ENCODE measurements at places on chromosomes 5 and 9. TPM values are rescaled to one million over a fixed set of nuclear protein-coding genes. Genes with fewer than 3 reads are reported as not detected.

DNA sequence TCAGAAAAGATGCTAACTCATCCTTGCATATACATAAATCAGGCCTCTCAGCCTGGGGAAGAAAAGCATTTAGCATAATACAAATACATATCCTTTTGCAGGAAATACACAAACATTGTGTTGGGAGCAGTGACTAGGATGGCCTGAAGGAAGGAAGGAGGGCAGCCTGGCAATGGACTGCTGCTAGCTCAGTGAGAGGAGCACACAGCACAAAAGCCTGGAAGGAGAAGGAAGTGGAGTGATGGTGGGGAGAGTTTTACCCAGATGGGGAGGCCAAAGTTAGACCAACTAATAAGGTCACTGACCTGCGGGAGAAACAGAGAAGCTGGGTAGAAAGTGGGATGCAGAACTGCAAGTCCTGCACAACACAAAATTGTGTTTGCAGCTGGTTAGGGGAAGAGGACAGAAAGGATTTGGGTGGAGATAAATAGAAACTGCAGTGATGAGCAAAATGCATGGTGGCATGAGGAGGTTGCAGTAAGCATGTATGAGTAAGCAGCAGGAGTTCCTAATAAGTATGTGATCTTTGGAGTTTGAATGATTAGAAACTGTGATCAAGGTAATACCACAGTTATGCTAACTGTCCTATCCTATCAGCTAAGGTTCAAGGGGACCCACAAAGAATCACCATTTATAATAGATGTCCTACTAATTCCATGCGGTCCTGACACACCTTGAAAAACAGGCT lies 39.5 kb downstream of the SEMA6A start:
- no peak for DNase-seq

DNA sequence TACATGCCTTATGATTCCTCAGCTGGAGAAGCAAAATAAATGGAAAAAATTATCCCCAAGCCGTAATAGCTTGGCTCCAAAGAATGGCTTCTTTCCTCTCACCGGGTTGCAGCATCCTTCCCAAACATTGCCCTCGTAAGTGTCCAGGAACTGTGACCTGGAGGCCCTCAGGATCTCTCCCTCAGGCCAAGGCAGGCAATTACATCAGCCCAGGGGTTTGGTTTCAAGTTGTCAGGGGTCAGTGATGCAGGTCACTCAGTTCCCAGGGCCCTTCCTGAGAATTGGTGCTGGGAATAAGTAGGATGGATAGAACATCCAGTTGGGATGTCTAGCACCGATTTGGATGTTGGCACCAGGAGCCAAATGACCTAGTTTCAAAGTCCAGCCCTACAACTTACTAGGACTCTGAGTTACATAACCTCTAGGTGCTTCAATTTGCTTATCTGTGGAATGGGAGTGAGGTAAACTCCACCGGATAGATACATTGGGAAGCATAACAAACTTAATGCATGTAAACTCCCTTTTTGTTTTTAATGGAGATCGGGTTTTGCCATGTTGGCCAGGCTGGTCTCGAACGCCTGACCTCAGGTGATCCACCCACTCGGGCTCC lies 133.5 kb upstream of the DAP start:
- DNase-seq: no peak

Gene RLN2
- polyA plus RNA-seq: not detected

- no peak for DNase-seq
Measured at GRCh38 chr5:126925482-126925881, 104.9 kb downstream of the MARCHF3 start.

DNA sequence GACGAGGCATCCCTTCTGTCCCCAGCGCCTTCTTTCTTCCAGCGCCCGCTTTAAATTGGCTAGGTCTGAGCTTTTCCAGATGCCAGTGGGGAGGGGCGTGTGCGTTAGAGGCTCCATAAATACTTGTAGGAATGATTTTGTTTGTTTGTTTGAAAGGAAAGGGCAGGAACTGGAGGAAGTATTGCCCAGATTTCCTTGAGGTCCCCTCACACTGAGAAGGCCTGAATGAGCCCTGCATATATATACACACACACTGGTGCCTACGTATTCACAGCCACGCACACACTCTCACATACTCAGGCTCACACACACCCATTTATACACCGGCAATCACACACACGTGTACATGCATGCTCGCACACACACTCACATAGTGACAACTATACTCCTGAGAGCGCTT lies 1.0 kb upstream of the SLIT3 start:
- DNase-seq: no peak

GRCh38 chr5:54603372-54603771 lies 85.8 kb downstream of the SNX18 start:
- no peak for DNase-seq

GRCh38 chr9:27310582-27310981 lies 13.6 kb upstream of the EQTN start:
- DNase-seq: no peak

Gene TSPAN17
- 16.4 TPM for polyA plus RNA-seq

DNA sequence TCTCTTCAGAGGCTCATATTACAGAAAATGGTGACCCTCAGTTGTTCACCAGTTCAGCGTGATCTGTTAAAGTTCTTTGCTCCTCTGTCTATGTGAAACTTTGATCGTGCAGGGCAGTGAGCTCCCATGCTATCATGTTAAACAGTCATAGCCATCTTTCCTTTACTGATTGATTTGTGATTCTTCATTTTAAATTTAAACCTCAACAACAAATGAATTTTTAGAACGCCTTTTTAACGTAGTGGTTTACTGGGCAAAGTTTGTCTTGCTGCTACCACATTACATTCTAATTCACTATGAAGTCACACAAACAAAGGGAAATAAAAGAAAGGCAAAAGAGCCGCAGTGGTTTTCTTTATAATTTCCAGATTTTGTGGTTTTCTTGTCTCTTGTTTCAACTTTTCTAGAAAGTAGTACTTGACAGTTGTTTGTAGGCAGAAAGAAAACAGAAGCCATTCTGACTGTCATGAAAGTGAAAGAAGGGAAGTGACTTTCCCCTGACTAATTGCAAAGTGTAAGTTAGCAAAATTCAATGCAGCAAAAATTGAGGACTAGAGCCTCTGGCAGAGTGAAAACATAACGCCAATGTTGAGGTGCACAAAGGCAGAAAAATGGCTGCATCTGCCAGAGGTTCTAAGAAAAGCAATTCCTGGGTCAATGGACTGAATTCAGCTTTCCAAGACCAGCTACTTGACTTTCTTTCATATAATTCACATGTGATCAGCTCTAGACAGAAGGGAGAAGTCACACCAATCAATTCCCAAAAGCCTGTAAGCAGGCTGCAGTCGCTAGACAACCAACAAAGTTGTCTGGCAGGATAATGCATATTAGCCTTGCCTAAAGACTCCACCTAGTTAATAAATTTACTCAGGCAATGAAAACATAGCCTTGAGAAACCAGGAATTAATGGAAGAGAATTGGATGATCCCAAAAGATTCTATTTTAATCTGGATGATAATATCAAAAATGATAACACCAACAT lies 7.1 kb upstream of the IFNA6 start:
- DNase-seq: no peak

- DNase-seq: peak; percentile 88
Measured at GRCh38 chr5:134145779-134146581, 30.8 kb downstream of the SKP1 start.

DNA sequence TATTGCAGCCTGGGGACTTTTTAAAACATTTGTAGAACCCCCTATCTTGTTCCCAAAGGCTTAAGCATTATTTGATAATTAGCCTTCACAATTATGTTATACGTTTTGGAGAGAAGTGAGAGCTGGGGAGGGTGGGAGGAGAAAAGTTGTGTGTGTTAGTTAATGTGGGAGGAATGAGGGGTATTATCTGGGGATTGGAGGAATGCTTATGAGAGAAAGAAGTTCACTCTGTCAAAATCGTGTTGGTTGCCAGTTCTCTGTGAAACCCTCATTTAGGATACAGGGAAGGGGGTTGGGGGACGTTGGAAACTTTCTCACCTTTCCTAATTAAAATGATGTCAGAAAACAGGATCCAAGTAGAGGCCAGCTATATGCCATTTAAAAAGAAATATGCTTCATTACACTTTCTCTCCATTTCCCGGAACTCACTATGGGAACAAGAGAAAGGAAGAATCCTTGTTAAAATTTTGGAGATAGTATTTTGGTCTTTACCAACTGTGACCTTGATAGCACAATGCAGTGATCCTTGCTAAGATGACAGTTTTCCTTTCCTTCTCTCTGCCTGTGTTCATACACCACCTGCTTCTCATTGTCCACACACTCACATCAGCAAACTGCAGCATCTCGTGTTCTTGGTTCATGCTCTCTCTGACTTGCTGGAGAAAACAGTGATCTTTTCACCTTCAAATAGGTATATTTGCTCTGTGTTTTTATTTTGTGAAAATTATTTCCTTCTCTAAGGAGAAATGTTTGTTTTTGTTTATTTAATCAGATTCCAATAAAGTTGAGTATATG lies 336.7 kb upstream of the CLINT1 start:
- DNase-seq: no peak

DNA sequence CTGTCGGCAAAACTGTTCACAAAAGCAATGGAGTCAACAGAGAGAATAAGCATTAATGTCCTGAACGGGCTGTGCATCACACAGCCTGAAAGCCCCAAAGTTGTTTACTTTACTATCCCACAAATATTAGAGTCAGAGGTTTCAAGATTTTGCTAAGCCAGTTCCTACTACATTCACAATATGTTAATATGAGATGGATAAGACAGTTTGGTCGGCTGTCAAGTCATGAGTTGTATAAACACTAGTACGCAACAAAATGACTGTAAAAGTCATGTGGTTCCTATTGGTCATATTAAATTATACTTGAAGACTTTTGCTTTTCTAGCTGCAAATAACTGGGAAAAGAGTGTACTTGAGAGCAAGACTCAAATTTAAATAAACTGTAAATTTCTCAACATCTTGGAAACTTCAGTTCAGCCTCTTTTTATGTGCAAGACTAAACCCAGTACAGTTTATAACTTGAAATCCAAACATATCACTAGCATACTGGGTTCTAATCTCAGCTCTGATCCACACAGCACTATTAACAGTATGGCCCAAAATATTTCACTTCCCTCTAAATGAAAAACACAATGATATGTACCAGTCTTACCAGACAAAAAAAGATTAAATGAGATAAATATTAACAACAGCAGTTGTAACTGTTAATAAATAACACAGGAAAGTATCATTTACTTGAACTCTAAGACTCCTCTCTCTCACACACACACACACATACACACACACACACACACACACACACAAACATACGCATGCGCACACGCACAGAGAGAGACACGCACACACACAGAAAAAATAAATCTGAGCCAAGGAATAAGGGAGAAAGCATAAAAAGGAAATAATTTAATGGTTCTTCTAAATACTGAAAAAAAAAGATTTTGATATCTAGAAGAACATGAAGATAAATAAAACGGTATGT lies 33.1 kb downstream of the FANCC start:
- DNase-seq: no peak

- DNase-seq: no peak
Measured at GRCh38 chr9:12846035-12846434, 71.2 kb downstream of the LURAP1L start.

Gene SPATA31A3
- polyA plus RNA-seq: not detected

DNA sequence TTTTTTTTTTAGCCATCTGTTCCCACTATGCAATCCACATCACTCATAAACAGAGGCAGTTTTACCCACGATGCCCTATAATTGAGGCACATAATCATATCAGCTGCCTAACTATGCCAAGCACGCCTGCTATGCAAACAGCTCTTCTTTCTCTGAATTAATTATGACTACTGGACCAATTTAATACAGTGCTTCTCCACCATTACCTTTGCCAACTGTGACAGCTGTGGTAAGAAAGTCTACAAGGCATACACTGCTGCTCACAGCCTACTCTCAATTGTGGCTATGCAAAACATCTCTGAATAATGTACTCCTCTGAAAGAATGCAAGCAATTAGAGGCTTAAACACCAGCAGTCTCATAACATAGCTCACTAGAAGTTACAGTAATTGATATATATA lies 97.1 kb downstream of the DTWD2 start:
- DNase-seq: no peak

Gene KIF24
- polyA plus RNA-seq: 0.13 TPM

DNA sequence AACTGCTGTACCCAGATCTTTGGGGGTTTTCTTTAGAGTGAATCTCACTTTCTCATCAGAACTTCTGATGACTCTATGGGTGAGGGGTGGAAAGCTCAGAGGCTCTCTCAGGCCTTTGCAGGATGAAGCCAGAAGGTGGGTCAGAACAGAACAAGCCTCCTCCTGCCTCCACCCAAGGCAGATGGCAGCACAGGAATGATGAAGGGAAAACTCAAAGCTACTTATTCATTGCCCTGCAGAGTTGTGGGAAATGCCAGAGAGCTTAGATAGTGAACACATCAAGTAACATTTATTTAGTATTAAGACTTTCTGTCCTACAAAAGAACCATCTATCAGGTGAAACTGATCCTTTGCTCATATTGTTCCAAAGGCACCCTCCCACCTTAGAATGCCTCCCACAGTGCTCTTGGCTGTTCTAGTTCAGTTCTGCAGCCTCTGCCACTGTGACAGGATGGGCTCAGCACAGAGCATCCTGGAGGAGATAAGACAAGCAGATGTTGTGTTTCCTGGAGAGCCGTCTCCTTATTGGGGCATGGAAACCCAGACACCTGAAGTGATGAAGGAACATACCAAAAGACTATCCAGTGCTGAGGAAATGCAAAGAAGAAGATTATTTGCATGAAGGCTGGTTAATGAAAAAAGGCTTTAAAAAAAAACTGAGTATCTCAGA lies 146.6 kb downstream of the ADAMTS12 start:
- DNase-seq: no peak

- DNase-seq: no peak
Measured at GRCh38 chr5:92003806-92004205, 620.7 kb upstream of the ARRDC3 start.

GRCh38 chr5:149257131-149257530 lies 14.5 kb upstream of the AFAP1L1 start:
- DNase-seq: no peak

Data from liver (tissue), 10 donors.